ENCODE measurements at places on chromosomes 13 and 19. TPM values are rescaled to one million over a fixed set of nuclear protein-coding genes. Genes with fewer than 3 reads are reported as not detected.

Gene CEACAM7
- total RNA-seq = not detected

Gene CACNG7
- 9.0 TPM for total RNA-seq

Gene VSTM2B
- not detected for total RNA-seq

Gene ZNF253
- total RNA-seq = 7.3 TPM

Gene APOC4
- not detected for total RNA-seq

Gene GIPC3
- 0.20 TPM for total RNA-seq

Gene SIGLEC10
- not detected for total RNA-seq

Gene CEACAM8
- not detected for total RNA-seq

Gene TEX29
- not detected for total RNA-seq

Gene AP2A1
- total RNA-seq = 215 TPM

Gene LRRC25
- total RNA-seq = not detected

Gene CRLF1
- total RNA-seq = 80.8 TPM

Gene OR7D2
- total RNA-seq = not detected

Gene ZNF491
- total RNA-seq = 0.78 TPM
